Esophagus squamous epithelium (tissue), 5 donors: ENCODE measurements at places on chromosomes 16 and 17. TPM values are rescaled to one million over a fixed set of nuclear protein-coding genes. Genes with fewer than 3 reads are reported as not detected.

CMIP gene
- total RNA-seq = 45.9 TPM

TRAP1 gene
- total RNA-seq = 82.5 TPM

NLRC5 gene
- 25.2 TPM for total RNA-seq

ST3GAL2 gene
- 0.80 TPM for total RNA-seq

NAE1 gene
- total RNA-seq = 31.4 TPM

GLP2R gene
- not detected for total RNA-seq

GRCh38 chr17:1060991-1061390 lies 64.1 kb downstream of the TIMM22 start:
- H3K4me1 ChIP-seq = peaks cover 13% of the 10 kb centered on the region
- DNase-seq = no peak
- H3K36me3 ChIP-seq = peaks cover 21% of the 10 kb centered on the region
- H3K4me3 ChIP-seq = no peak overlapping the region
- H3K27me3 ChIP-seq = no peaks in the 10 kb centered on the region

DNA sequence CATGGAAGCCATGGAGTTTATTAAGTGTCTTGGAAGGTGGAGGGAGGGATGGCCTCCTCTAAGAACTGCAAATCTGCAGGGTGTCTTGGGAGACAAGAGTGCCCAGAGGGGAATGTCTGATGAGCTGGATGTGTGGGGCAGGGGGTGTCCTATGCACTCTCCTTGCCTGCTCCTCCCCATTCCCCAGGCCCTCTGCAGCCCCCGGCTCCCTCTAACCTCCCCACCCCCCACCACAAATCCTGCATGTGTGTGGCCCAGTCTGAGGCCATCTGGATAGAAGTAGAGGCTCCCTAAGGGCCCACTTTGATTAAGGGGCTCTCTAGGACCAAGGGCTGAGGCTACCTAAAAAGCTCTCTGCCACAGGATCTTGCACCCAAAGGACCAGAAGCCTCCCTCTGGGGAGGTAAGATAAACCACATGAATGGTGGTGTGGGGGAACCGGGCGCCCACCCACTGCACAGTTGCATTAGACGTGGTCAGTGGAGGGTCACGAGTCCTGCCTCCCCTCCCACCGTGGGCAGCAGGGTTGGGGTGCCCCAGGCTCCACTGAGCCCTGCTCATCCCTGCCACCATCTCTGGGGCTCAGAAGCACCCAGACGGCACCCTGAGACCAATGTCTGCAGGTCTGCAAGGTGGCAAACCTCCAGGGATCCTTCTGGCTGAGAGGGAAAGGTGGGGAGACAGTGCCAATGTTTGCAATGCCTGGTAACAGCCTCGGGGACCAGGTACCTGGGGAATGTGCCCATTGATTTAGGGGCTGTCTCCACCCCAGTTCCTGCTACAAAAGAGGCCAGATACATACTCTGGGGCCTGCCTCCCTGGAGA lies 618 bp downstream of the AANAT start:
- peaks cover 6% of the 10 kb centered on the region for H3K36me3 ChIP-seq
- peaks cover 4% of the 10 kb centered on the region for H3K4me1 ChIP-seq
- H3K27ac ChIP-seq = no peak overlapping the region
- no peak overlapping the region for H3K4me3 ChIP-seq
- no peaks in the 10 kb centered on the region for H3K27me3 ChIP-seq

DNA sequence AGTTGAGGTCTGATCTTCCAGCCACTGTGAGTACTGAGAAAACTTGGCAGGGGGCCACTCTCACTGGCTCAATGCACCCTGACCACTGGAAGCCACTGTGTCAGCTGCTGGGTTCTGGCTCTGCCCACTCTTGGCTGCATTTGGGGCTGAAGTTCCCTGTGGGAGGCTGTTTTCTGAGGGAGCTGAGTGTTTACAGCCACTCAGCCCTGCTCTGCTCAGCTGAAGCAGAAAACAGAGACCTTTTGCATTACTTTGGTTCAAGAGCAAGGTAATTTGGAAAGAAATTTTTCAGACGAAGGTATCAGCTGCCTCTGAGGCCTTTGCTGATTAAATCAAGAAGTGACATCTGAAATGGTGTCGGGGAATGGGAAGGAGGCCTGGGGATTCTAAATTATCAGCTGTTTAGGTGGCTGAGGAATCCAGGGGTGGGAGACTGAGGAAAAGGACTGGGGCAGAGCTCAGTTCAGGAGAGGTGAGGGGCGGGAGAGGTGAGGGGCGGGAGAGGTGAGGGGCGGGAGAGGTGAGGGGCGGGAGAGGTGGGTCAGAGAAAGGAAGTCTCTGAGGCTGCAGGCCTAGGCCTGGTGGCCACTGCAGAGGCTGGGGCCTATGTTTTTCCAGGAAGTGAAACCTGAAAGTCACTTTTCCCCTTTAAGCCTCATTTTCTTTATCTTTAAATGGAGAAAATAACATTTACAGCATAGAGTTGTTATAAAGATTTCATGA lies at the start of gene ACSM5:
Gene ACSM5, plus strand, starts transcription at position 137 of the 723 bp plus-strand sequence. CDS start 1,951 bp downstream, outside the sequence.
- peak within 1 kb of the TSS; percentile 44 for H3K27ac ChIP-seq
- DNase-seq = no peak
- H3K36me3 ChIP-seq = no peaks in the 10 kb centered on the region
- no peaks in the 10 kb centered on the region for H3K4me1 ChIP-seq
- no peaks in the 10 kb centered on the region for H3K27me3 ChIP-seq

DNA sequence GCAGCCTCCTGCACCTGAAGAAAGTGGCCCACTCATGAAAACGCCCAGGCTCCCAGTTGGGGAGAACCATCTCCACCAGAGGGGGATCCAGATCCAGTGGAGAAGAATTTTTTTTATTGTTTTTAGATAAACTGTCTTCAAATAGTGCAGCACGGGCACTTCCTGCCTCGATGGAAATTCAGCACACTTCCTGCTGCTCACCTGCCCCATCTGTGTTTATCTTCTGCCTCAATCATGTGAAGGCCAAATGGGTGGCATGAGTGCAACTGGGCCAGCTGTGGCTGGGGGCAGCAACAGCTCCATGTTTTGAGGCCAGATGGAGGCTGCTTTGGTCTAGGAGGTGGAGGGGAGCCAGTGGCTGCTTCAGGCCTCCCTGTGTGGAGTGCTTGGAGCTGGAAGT lies 75.9 kb upstream of the WSB1 start:
- no peaks in the 10 kb centered on the region for H3K4me1 ChIP-seq
- no peak overlapping the region for H3K27ac ChIP-seq
- no peak overlapping the region for H3K4me3 ChIP-seq
- no peaks in the 10 kb centered on the region for H3K36me3 ChIP-seq
- no peaks in the 10 kb centered on the region for H3K27me3 ChIP-seq
- no peak for DNase-seq

GRCh38 chr17:55343900-55344513 lies 77.6 kb downstream of the MMD start:
- H3K4me1 ChIP-seq = no peaks in the 10 kb centered on the region
- DNase-seq = no peak
- H3K4me3 ChIP-seq = no peak overlapping the region
- no peak overlapping the region for H3K27ac ChIP-seq

- H3K4me1 ChIP-seq = peaks cover 24% of the 10 kb centered on the region
- DNase-seq = no peak
- no peaks in the 10 kb centered on the region for H3K36me3 ChIP-seq
- H3K27ac ChIP-seq = no peak overlapping the region
These were observed 14.2 kb downstream of the SAMD14 start for GRCh38 chr17:50115756-50116155.

- DNase-seq = no peak
- no peaks in the 10 kb centered on the region for H3K27me3 ChIP-seq
- peaks cover 18% of the 10 kb centered on the region for H3K36me3 ChIP-seq
These were observed 123.8 kb downstream of the FTO start for GRCh38 chr16:53827741-53828140.

DNA sequence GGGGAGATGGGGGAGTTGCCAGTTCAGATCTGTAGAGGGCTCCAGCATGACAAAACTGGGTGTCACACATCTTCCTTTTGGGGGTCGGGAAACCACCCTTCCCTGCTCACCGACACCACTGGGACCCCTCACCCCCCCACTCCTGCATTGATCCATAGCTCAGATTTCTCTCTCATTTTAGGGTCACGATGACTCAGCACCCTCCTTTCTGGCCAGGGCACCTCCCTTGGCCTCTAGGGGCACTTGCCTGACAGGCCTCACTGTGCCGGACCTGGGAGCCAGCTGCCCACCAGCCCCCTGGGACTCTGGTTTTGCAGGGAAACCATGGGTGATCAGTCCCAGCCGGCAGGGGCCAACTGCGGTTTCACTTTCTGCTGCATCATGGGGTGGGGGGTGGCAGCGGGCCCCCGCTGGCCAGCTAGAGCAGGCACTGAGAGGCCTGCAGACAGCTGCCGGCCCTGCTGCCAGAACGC lies 239.4 kb downstream of the MRTFB start:
- no peaks in the 10 kb centered on the region for H3K36me3 ChIP-seq
- peak overlapping the region; percentile 9 for H3K4me3 ChIP-seq
- H3K27me3 ChIP-seq = no peaks in the 10 kb centered on the region
- H3K27ac ChIP-seq = peak overlapping the region; percentile 76
- no peak for DNase-seq

GRCh38 chr16:12646098-12646489 lies 157.6 kb downstream of the CPPED1 start:
- no peak overlapping the region for H3K4me3 ChIP-seq
- no peaks in the 10 kb centered on the region for H3K36me3 ChIP-seq
- no peaks in the 10 kb centered on the region for H3K4me1 ChIP-seq
- DNase-seq = no peak
- H3K27ac ChIP-seq = no peak overlapping the region

DNA sequence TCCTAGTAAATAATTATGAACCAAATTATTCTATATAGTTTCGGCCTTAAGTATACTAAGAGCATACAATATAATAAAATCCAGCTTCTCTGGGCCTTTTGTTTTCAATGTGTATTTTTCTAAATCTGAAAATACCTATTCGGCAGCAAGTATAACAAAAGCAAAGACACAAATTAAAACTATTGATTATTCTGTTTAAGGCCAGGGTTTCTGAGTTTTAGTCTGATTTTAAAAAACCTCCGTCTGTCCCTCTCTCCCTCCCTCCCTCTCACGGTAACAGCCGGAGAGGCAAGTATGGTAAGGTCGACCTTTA lies 1.5 kb downstream of the TOB1 start:
- H3K4me3 ChIP-seq = peak overlapping the region; percentile 92
- no peaks in the 10 kb centered on the region for H3K27me3 ChIP-seq
- H3K4me1 ChIP-seq = peaks cover 59% of the 10 kb centered on the region
- no peak for DNase-seq
- peak overlapping the region; percentile 100 for H3K27ac ChIP-seq
- peaks cover 9% of the 10 kb centered on the region for H3K36me3 ChIP-seq

DNA sequence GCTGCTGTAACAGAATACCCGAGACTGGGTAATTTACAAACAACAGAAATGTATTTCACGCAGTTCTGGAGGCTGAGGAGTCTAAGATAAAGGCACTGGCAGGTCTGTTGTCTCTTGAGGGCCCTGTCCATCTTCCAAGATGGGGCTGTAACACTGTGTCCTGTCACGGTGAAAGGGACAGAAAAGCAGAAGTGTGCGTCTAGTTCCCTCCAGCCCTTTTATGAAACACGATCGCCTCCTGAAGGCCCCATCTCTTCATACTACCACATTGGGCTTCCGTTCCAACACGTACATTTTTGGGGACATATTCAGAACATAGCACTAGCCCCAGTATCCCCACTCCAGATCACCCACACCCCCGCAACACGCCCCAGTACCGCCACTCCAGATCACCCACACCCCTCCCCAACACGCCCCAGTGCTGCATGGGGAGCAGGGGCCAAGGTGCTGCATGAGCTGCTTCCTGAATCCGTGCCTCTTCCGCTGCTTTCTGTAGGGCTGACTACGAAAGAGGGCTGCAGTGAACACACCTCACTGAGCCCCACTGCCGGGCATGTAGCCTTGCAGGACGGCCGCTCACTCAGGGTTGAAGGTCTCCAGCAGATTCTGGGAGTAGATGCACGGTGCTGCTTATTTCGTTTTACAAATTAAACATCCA lies 91.9 kb downstream of the RPTOR start:
- no peak overlapping the region for H3K27ac ChIP-seq
- no peak for DNase-seq
- H3K4me1 ChIP-seq = no peaks in the 10 kb centered on the region
- H3K36me3 ChIP-seq = no peaks in the 10 kb centered on the region

GRCh38 chr17:60610473-60610872 lies 10.5 kb downstream of the PPM1D start:
- no peaks in the 10 kb centered on the region for H3K27me3 ChIP-seq
- H3K4me3 ChIP-seq = no peak overlapping the region
- peaks cover 8% of the 10 kb centered on the region for H3K36me3 ChIP-seq
- peaks cover 46% of the 10 kb centered on the region for H3K4me1 ChIP-seq
- H3K27ac ChIP-seq = no peak overlapping the region

DNA sequence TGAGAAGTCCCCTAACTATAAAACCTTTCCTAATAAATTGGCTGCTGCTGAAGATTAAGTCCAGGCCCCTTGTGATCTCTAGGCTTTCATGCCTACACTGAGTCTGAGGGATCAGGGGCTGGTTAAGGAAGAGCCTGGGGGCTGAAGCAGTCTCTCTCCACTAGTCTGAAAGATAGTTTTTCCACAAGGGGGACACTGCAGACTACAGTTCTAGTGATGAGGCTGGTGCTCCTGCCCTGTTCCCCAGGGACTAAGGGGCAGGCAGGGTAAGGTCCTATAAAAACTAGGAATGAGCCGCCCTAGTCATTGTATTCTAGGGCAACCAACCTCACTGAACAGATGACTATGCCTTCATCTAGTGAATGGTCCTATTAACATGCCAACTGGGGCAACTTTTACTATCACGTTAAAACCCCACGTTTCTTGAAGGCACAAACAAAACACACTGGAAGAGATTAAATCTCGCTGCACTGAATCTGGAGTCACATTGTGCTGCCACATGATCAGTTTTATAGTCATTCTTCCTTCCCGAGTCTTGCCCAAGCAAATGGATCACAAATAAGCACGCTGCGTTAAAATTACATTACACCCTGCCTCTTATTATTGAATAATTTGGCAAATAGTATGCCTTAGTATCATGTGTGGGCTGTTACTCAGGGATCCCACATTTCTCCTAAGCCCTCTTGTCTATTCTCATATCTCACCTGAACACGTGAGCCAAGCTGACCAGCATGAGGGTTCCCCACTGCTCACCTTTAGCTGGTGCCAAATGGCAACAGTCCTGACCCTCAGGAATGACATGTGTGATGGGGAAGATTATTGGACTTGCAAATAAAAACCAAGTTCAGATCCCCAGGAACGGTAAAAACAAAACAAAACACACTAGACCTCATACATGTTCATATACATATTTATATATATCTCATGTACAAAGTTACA lies 95.4 kb upstream of the TOB1 start:
- no peak overlapping the region for H3K27ac ChIP-seq
- no peaks in the 10 kb centered on the region for H3K4me1 ChIP-seq
- DNase-seq = no peak
- H3K4me3 ChIP-seq = no peak overlapping the region
- H3K27me3 ChIP-seq = no peaks in the 10 kb centered on the region

GRCh38 chr17:57835333-57835900 lies 14.4 kb downstream of the MRPS23 start:
- peaks cover 33% of the 10 kb centered on the region for H3K4me1 ChIP-seq
- no peak for DNase-seq
- no peak overlapping the region for H3K27ac ChIP-seq
- H3K27me3 ChIP-seq = no peaks in the 10 kb centered on the region
- H3K36me3 ChIP-seq = no peaks in the 10 kb centered on the region
